ENCODE measurements at places on chromosomes 1 and 21. TPM values are rescaled to one million over a fixed set of nuclear protein-coding genes. Genes with fewer than 3 reads are reported as not detected.

DNA sequence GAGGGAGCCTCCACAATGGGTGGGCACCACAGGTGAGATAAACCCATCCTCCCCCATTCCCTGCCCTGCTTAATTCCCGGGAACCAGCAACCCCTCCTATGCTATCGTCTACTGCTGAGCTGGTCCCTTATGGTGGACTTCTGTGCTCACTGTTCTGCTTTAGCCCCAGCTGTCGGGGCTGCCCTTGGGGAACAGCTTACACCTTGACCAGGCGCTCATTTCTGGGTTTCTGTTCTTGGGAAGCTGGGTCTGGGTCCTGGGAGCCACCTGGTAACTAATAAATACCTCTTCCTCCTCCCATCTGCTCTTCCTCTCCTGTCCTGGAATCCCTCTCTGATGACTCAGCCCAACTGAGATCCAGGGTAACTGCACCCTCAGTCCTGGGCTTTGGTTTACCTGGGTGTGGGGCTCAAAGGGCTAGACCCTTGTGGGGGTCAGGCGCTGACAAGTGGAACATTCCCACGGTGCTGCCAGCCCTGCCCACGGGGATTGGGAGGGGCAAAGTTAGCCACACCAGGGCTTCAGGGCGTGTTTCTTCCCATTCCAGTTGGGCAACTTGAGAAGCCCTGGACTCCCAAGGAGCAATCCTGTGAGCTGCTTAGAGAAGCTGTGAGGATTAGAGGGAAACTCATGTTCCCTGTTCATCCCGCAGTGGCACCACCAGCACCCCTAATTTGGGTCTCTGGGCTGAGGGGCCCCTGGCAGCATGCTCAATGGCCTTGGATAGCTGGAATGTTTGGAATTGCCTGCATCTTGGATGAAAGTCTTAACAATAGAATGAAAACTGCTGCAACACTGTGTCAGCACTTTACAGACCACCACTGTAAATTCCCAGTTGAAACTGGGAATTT lies 1.6 kb downstream of the PCAT6 start:
- H3K27ac ChIP-seq = no peak overlapping the region
- DNase-seq = no peak
- H3K36me3 ChIP-seq = no peaks in the 10 kb centered on the region
- no peaks in the 10 kb centered on the region for H3K4me1 ChIP-seq
- no peak overlapping the region for H3K4me3 ChIP-seq

- H3K27ac ChIP-seq = no peak overlapping the region
- no peaks in the 10 kb centered on the region for H3K27me3 ChIP-seq
- H3K36me3 ChIP-seq = no peaks in the 10 kb centered on the region
- no peaks in the 10 kb centered on the region for H3K4me1 ChIP-seq
These were observed 13.5 kb downstream of the CGN start for GRCh38 chr1:151524736-151525135.

DNA sequence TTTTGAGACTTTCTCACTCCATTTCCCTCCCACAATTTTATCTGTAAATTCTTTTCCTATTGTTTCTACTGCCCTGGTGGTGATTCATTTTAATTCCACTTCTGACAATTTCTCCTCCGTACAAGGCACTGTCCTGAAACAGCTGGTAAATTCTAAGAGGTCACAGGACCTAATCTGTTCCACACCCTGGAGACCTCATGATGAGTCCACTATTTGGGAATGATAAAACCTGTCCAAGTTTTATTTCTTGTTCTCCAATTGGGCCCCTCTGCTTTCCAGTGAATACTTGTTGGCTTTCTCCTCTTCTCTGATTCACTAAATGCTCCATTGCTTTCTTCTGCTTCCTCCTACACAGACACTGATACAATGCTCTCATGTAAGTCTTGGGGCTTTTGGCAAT lies 343.1 kb upstream of the DUSP10 start:
- H3K27ac ChIP-seq = no peak overlapping the region
- H3K4me3 ChIP-seq = no peak overlapping the region
- no peak for DNase-seq
- no peaks in the 10 kb centered on the region for H3K36me3 ChIP-seq
- H3K4me1 ChIP-seq = no peaks in the 10 kb centered on the region

- no peaks in the 10 kb centered on the region for H3K27me3 ChIP-seq
- peak; percentile 41 for DNase-seq
- no peaks in the 10 kb centered on the region for H3K36me3 ChIP-seq
- H3K4me3 ChIP-seq = peak within 1 kb of the TSS; percentile 91
- peak within 1 kb of the TSS; percentile 77 for H3K27ac ChIP-seq
These were observed at the start of gene TAS1R1 for GRCh38 chr1:6554907-6555778. TSS of gene TAS1R1 (plus strand) at chr1:6555307. CDS start at chr1:6555374, 67 bp downstream.

- DNase-seq = no peak
- no peak overlapping the region for H3K4me3 ChIP-seq
- peak overlapping the region; percentile 83 for H3K27ac ChIP-seq
- peaks cover 10% of the 10 kb centered on the region for H3K4me1 ChIP-seq
- H3K27me3 ChIP-seq = no peaks in the 10 kb centered on the region
These were observed 66.1 kb downstream of the PBX1 start for GRCh38 chr1:164625004-164625617.

GRCh38 chr1:239879321-239880170 lies 212.1 kb upstream of the FMN2 start:
- H3K27me3 ChIP-seq = no peaks in the 10 kb centered on the region
- H3K4me3 ChIP-seq = no peak overlapping the region
- H3K4me1 ChIP-seq = no peaks in the 10 kb centered on the region
- H3K27ac ChIP-seq = no peak overlapping the region

- no peaks in the 10 kb centered on the region for H3K36me3 ChIP-seq
- H3K4me3 ChIP-seq = peak overlapping the region; percentile 72
These were observed 5.2 kb downstream of the ADAMTS5 start for GRCh38 chr21:26961698-26962097.

- H3K4me3 ChIP-seq = no peak overlapping the region
- no peak overlapping the region for H3K27ac ChIP-seq
- no peak for DNase-seq
- H3K4me1 ChIP-seq = no peaks in the 10 kb centered on the region
- H3K36me3 ChIP-seq = no peaks in the 10 kb centered on the region
- H3K27me3 ChIP-seq = no peaks in the 10 kb centered on the region
These were observed 1.3 kb downstream of the GIPC2 start for GRCh38 chr1:78047106-78047505.

DNA sequence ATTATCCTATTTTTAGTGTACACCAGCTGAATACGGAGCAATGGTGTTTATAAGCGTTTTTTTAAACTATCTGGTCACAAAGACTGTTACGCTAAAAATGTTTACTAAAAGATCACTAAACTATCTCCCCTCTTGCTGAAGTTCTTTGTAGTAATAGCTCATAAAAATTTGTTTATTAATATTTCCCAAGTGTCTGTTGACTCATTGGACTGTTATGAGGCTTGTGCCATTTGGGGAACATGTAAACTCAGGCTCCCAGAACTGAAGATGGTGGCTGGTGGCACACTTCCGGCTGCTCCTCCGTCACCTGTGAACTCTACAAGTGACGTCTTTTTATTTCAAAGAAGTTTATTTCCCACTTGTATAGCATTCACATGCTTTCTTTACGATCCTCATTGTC lies 46.3 kb downstream of the AIDA start:
- H3K27me3 ChIP-seq = no peaks in the 10 kb centered on the region
- H3K4me1 ChIP-seq = no peaks in the 10 kb centered on the region
- H3K27ac ChIP-seq = no peak overlapping the region
- no peaks in the 10 kb centered on the region for H3K36me3 ChIP-seq
- DNase-seq = no peak

- no peaks in the 10 kb centered on the region for H3K27me3 ChIP-seq
- no peak for DNase-seq
- no peaks in the 10 kb centered on the region for H3K36me3 ChIP-seq
- H3K4me3 ChIP-seq = no peak overlapping the region
- no peak overlapping the region for H3K27ac ChIP-seq
These were observed 16.1 kb upstream of the SLAMF1 start for GRCh38 chr1:160662910-160663309.

- DNase-seq = no peak
- no peaks in the 10 kb centered on the region for H3K36me3 ChIP-seq
- H3K27me3 ChIP-seq = no peaks in the 10 kb centered on the region
- H3K4me1 ChIP-seq = no peaks in the 10 kb centered on the region
- no peak overlapping the region for H3K4me3 ChIP-seq
- no peak overlapping the region for H3K27ac ChIP-seq
These were observed 73.4 kb downstream of the MACF1 start for GRCh38 chr1:39277879-39278278.

DNA sequence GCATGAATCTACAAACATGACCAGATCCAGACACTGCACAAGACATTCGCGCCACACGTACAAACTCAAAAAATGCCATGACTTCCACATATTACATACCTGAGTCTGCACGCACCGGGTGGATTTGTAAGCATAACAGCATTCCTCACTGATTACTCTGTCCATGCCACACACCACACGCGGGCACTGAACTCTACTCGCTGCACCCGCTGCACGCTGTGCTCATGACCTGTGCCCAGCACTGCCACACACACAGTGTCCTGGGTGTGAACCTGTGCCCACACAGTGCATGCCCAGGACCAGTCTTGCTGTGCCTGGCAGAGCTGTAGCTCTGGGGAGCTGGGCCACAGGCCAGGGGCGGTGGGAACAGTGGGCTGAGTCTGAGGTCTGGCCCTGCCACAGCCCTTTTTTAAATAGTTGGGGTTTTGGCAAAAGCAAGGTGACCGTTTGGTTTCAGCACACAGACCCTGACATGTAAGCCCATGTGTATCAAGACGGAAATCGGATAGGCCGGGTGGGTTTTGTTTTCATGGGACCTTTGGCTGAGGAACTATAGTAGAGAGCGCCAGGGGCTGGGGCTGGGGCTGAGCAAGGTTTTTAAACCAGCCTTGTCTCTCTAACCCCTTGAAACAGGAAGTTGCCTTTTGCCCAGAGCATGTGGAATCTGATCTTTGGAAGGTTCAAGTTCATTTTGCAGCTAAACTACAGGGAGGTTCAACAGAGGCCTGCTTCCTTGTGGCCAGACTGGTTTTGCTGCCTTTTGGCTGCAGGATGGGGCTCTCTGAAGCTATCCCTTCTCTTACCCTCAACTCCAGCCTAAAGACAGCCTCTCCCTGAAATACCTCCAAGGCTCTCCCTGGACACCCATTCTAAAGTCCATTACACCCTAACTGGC lies 12.3 kb upstream of the GOLT1A start:
- no peak overlapping the region for H3K4me3 ChIP-seq
- no peak for DNase-seq
- no peaks in the 10 kb centered on the region for H3K27me3 ChIP-seq
- no peaks in the 10 kb centered on the region for H3K4me1 ChIP-seq

DNA sequence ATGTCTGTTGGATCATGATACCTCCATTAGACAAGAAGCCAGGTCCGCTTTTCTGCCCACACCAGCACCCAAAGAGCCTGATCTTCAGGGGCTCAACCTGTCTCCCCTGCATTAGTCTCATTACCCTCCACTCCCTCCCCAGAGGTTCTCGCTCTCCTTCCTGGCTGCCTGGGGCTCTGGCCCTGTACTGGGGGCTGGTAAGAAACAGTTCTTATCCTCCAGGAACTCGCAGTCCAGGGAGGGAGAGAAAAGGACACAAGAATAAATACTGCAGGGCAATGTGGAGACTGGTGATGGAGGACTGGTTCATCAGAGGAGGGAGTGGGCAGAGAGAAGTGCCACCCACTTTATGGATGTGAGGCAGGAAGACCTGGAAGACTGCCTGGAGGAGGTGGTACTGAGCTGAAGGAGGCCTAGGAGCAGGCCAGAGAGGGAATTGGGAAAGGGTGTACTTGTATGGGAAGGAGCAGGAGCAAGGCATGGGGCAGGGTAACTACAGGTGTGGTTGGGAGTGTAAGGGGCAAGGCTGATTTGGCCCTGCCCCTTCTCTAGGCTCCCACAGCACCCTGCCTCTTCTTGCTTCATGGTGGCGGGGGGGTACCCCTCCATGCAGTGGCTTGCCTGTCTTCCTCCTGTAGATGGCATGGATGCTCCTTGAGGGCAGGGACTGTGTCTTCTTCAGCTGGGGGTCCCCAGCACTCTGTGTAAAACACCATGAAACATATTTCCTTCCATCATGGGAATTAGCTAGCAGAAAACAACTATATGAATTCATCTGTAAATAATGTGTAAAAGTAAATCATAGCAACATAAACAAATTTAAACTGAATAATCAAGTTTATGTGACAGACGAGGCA lies 5.0 kb downstream of the LRRC71 start:
- H3K36me3 ChIP-seq = no peaks in the 10 kb centered on the region
- H3K27ac ChIP-seq = no peak overlapping the region
- no peaks in the 10 kb centered on the region for H3K4me1 ChIP-seq
- H3K4me3 ChIP-seq = no peak overlapping the region

DNA sequence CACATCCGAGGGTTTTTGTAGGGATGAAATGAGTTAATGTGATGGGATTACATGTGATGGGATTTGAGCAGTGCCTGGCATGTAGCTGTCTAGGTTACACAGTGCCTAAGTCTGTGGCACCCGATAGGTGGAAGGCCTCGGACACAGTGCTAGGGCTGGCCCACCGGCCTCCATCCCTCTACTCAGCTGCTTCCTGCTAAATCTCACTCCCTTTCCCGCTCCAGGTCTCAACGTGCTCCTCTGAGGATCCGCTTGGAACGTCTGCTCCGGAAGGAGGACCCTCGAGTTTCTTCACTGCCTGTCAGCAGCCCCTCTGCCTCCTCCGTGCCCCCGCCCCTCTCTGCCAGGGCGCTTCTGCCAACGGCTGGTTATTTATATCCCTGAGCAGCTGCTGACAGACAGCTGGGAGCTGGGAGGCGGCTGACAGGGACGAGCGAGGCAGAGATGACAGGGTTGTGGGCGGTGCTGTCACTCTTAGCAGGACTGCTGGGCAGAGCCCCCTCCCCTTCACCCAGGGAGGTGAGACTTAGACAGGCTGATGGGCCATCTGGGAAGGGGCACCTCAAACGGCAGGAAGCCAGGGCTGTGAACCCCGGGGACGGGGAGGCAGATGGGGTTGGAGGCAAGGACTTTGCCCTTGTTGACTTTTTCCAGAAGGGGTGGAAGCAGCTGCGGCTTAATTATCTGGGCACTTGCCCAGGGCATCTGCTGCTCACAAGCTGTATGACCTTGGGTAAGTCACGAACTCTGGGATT lies 26.6 kb upstream of the LRRN2 start:
- no peak overlapping the region for H3K27ac ChIP-seq
- H3K27me3 ChIP-seq = peaks cover 5% of the 10 kb centered on the region
- H3K4me3 ChIP-seq = no peak overlapping the region
- no peaks in the 10 kb centered on the region for H3K36me3 ChIP-seq
- no peaks in the 10 kb centered on the region for H3K4me1 ChIP-seq
- DNase-seq = no peak

- DNase-seq = no peak
- no peak overlapping the region for H3K27ac ChIP-seq
- H3K4me3 ChIP-seq = no peak overlapping the region
- no peaks in the 10 kb centered on the region for H3K36me3 ChIP-seq
- no peaks in the 10 kb centered on the region for H3K4me1 ChIP-seq
These were observed 30.4 kb upstream of the EYA3 start for GRCh38 chr1:28118640-28119307.

The FNDC5 gene
- 3.7 TPM for total RNA-seq

The IVL gene
- total RNA-seq = not detected

The S100A11 gene
- total RNA-seq = 161 TPM

The LRRC8D gene
- 47.4 TPM for total RNA-seq

The NBPF6 gene
- total RNA-seq = not detected

The GPR52 gene
- 4.4 TPM for total RNA-seq

The WARS2 gene
- total RNA-seq = 14.4 TPM

Data from uterus (tissue), 4 donors.